Ovary (tissue), 10 donors: ENCODE measurements at places on chromosomes 11 and 22.

- DNase-seq = peak; percentile 53
Observed at GRCh38 chr11:12540913-12541582, 133.2 kb upstream of the TEAD1 start.

GRCh38 chr11:8767466-8768142 is 85.0 kb downstream of the RPL27A start:
- no peak for DNase-seq

DNA sequence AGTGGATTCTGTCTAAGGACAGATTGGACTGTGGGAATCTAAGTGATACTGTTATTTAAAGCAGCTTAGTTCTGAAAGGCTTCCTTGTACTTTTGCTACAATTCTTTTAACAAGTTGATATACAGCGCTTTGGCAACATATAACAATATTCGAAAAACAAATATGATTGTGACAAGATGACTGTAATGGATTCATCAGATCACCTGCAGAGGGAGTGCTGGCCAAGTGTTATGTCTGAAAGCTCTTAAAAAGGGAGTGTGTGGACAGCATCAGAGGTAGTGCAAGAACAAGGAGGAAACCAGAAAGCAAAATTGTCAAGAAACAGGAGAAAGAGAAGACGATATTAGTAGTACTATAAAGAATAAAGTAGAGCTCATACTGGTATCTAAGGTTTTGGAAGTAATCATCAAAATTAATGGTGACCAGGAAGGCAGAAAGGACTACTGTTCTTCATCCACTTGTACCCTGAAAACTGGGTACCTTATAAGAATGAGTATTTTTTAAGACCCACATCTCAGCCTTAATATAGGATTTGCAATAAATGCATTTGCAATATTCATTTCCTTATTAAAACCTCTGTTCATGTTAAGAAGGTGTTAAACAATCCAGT is 1112.0 kb upstream of the CCDC90B start:
- DNase-seq = no peak

- DNase-seq = no peak
Observed at GRCh38 chr11:86589856-86590589, 82.4 kb downstream of the ME3 start.

DNA sequence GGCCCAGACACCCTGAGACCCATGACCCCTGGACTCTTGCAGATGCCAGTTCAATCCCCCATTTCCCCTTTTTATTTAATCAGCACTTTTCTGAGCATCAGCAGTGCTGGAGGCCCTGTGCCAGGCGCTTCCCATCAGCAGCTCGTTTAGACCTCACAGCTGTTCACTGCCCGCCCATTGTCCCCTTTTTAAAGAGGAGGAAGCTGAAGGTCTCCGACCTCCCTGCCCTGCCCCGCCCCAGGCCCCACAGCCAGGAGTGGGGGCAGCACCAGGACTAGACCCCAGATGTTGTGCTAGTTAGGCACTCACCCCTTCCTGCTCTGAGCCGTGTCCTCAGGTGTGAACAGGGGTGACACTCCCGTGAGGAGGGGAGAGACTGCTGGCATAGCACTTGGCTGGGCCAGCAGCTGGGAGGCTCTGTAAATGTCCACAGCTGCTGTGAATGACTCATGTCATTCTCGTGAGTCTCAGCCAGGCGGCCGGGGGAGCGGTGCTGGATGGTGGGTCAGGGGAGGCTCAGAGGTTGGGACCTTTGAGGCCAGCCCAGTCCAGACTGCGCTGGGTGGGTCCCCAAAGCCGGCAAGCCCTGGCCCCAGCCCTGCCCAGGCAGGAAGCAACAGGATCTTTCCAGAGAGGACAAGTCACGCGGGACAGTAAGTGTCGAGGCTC is 19.9 kb downstream of the EMID1 start:
- no peak for DNase-seq

DNA sequence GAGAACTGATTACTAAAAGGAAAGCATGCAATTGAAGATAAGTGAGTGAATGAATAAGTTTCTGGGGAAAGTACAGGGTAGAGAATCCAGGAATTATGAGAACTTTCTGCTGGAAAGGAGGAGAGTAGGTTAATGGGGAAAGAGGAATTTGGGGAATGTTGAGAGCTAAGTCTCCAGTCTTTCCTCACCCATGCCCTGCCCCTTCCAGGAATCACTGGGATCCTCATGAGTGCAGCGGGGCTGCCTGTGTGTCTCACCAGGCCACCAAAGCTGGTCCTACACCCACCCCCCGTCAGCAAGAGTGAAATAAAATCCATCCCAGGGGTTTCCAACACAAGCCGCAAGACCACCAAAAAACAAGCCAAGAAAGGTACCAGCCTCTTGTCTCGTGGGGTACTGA is 17.0 kb downstream of the DTX4 start:
- DNase-seq = no peak

DNA sequence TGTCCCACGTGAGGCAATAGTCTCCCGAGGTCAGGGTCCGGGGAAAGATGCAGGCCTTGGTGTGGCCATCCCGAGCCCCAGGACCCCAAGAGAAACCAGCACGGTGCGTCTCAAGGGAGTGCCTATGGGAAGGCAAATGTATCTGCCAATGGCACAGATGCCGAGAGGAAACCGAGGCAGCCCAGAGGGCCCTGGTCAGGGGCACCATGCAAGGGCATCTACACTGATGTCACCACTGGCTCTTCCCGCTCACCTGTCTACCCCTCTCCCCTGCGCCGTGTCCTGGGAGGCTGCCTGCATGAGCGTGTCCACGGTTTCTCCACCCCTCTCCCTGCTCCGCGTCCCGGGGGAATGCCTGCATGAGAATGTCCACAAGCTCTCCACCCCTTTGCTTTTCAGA is 1318.8 kb downstream of the TBC1D22A start:
- DNase-seq = no peak

DNA sequence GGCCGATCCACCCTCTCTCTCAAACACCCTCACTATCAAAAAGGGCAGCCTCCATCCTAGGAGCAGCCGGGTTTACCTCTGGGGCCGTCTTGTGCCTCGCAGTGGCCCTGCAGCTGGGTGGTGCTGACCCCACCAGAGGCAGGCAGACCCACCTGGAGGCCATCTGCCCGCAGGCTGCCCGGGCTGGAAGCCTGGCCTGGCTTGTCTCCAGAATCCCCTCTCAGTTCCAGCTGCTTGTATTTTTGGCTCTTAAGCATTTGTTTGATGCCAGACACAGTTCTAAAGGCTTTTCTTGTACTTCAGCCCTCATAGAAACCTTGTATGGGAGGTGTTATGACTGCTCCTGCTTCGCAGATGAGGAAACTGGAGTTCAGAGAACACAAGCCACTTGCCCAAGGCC is 4.2 kb upstream of the NFAM1 start:
- DNase-seq = no peak

DNA sequence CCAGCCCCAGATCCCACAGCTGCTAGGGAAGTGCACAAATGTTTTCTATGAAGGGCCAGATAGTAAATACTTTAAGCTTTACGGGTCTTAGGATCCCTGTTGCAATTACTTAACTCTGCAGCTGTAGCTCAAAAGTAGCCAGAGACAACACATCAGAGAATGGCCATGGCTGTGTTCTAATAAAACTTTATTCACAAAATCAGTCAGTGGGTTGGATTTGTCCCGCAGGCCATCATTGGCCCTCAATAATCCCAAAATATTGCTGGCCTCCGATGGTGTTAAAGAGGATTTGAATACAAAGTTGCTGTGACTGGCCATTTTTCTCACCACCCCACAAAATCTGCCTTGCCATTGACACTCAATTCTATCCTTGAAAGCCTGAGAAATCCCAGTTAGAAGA is 49.6 kb downstream of the ISX start:
- no peak for DNase-seq

DNA sequence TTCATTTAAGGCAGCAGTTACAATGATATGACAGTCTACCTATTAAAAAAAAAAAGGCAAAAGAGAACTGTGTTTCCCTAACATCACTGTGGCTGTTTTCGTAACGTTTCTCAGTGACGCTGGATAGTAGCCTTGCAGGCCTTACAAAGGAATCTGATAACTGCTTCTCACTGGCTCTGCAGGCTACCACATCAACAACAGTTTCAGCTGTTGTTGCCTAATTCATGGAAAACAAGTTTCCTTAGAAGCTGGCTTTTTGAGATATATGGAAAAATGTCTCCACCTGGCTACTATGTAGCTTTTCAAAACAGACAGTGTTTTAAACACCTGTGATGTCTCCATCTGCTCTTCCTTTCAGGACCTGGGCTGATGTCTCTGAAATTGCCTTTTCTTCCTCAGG is 3.8 kb downstream of the OR51V1 start:
- no peak for DNase-seq

GRCh38 chr11:8091721-8092120 is 10.7 kb downstream of the TUB start:
- DNase-seq = no peak

GRCh38 chr11:35355102-35355749 is 64.1 kb downstream of the SLC1A2 start:
- no peak for DNase-seq

GRCh38 chr11:127063241-127063640 is 62.7 kb upstream of the KIRREL3 start:
- no peak for DNase-seq
